AG08396 (cell line): ENCODE measurements at places on chromosomes 11 and 22.

- no peak for DNase-seq
These were observed 85.6 kb downstream of the CACNG2 start for GRCh38 chr22:36617694-36618522.

DNA sequence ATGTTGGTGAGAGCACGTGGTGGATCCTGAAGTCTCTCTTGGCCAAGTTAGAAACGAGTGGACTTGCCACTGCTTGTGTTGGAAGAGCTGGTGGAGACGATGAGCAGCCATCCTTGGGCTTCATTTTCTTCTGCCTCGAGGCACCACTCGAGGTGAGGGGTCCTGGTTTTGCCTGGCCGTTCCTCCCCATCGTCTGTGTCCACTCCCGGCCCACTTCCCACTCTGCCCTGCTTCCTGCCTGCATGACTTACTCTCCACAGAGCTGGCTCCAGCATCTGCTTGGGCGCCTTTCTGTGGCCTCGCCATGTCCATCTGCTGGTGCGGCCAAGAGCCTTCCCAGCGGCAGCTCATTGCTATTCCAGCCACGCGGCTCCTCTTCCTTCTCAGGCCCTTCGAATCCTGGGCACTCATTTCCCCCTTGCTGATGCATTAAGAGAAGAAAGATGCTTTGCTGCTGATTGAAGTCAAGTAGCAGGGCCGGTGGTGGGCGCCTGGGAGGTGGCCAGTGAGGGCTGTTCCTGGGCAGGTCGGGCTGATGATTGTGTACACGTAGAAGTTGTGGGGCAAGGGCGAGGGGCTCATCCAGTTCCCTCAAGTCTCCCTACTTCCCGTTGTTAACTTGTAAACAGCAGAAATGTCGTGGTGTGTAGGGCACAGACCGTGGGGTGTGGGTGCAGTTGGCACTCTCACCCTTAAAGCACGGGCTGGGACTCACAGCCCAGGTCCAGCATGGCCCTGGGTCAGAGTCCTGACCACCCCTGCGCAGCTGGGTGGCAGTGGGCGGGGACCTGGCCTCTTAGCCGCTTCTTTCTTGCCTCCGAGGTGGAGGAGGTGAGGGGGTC, 292.0 kb downstream of the TBC1D22A start:
- no peak for DNase-seq

DNA sequence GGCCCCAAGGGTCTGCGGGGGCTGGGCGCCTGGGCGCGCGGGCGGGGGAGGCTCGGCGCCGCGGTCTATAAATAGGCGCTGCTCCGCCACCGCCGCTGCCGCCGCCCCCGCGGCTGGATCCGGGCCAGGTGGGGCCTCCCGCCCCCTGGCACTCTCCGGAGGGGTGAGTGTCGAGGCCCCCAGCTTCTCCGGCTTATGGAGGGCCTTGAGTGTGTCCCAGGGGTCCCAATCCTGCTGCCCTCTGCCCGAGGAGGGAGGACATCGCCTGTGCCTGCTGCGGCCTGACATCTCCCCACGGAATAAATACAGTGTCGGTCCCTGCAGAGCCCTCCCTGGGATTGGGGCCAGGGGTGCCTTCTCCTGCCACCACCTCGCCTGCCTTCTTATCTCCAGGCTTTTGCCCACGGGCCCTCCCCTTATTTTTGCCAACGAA, 4.3 kb upstream of the GP1BB start:
- peak; percentile 45 for DNase-seq

- DNase-seq: no peak
These were observed 692 bp upstream of the MOB2 start for GRCh38 chr11:1487091-1487850.

DNA sequence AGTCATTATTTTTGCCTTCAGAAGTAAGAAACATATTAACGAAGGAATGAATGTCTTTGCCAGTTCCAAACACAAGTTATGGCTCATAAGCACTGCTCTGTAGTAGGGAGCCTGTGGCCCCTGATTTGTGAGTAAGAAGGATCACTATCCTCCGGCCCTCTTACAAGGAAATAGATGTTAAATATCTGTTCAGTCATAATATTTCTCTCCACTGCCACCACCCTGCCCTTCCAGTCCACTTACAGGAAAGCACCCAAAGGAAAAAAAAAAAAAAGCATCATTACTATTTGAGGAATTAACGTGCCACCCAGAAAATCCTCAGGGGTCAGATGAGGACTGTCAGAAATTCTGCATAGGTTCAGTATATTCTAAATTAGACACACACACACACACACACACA, 123.4 kb downstream of the ETS1 start:
- no peak for DNase-seq

GRCh38 chr11:88335284-88335683, 2.3 kb downstream of the CTSC start:
- no peak for DNase-seq

GRCh38 chr11:61779666-61780525, 12.5 kb downstream of the TMEM258 start:
- DNase-seq: peak; percentile 16

GRCh38 chr22:20484948-20485683, 10.5 kb downstream of the KLHL22 start:
- DNase-seq: no peak

- DNase-seq: no peak
These were observed 91.7 kb downstream of the BRD1 start for GRCh38 chr22:49735901-49736421.

- DNase-seq: peak; percentile 45
These were observed at the start of gene APOL3 for GRCh38 chr22:36160499-36160942. Gene APOL3, minus strand, starts transcription at chr22:36160755. Its CDS starts 11,700 bp downstream, at chr22:36149055.

DNA sequence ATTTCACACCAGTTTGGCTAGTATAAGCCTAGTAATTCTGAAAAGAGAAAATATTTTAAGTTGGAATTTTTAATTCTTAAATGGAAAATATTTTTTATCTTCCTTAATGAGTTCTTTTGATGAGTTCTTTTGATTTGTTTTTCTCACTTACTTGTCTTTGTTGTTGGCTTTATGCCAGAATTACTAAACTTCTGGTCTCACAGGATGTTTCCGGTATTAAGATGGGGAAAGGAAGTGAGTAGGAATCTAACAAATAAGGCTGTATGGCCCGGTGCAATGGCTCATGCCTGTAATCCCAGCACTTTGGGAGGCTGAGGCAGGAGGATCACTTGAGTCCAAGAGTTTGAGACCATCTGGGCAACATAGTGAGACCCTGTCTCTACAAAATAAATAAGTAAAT, 106.4 kb downstream of the ARHGAP42 start:
- no peak for DNase-seq

DNA sequence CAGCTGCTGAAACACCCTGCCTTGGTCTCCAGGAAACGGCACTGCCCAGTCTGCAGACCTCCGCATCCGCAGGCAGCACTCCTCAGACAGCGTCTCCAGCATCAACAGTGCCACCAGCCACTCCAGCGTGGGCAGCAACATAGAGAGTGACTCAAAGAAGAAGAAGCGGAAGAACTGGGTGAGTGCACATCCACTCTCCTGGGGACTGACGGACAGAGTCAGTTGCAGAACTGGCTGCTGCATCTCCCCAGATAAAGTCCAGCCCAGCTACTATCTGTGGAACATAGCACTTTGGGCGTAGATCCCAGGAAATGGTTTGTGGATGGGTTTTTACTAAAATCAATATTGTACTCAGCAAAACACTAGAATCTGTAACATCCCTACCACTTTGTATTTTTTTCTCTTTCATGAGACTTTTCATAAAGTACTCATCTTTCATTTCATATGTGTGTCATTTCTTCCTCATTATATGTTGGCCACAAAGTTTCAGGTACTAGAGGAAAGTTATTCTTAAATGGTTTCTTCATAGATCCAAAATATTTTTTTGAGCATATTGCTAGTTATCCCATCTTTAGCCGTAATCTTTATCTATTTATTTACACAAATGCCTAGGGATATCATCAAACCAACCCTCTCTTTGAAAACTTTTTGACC, 80.1 kb downstream of the DBX1 start:
- no peak for DNase-seq

- DNase-seq: no peak
These were observed 22.0 kb upstream of the P2RY6 start for GRCh38 chr11:73249853-73250783.

DNA sequence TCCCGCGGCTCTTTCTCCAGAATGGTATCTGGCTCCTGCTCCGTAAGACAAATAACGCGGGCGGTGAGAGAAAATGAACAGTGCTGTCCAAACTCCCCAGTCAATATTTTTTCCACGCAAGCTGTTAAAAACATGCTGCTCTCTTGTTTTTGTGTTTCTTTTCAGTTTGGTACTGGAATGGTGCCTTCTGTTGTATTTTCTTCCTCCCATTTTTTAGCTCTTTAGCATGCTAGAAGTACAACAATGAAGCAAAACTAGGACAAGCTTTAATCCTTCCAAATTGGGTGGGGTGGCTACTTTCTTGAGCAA, 599 bp upstream of the PPP2R1B start:
- no peak for DNase-seq

DNA sequence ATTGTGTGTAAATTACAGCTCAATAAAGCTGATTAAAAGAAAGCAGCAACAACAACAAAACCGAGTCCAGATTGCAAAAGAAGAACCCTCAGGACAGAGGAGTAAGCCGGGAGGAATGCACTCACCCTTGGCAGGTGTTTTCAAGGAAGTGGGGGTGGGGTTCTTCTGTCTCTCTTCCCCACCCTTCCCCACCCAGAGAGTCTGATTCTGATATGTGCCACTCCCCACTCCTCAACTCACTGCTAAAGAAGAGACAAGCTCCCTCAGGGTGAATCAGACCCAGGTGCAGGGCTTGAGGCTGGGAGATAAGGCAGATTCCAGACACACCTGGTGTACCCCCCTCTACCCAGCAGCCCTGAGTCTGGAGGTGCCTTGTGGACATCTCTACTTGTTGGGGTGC, 38.4 kb upstream of the PHF21A start:
- no peak for DNase-seq

GRCh38 chr22:47374901-47375575, 612.6 kb downstream of the TBC1D22A start:
- DNase-seq: no peak

DNA sequence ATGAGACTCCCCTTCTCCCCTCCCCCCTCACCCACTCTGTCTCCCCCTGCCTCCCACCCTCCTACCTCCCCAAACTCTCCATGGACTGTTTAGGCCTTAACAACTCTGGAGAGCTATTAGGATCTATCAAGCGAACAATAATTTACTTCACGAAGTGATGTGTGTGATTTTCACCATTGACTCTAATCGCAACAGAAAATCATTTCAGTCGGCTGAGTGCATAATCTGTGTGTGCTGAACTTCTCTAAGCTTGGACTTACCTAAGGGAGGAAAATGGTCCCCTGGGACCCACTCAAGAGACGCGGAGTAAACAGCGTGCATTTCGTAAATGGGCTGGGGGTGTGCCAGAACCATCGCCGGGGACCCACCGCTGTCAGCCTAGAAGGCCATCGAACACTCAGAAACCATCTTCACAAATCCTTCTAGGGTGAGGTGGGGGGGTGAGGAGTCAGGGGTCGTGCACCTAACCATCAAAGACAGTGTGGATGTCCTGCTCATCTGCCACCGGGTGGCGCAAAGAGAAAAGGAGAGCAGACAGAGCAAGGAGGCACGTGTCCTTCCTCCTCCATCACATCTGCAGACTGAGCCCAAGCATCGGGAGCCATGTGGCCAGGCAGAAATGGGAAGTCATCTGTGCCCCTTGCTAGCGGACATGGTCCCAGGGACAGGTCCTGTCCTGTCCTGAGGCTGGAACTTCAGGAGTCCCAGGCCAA, 62.1 kb upstream of the NUP50 start:
- DNase-seq: peak; percentile 44

DNA sequence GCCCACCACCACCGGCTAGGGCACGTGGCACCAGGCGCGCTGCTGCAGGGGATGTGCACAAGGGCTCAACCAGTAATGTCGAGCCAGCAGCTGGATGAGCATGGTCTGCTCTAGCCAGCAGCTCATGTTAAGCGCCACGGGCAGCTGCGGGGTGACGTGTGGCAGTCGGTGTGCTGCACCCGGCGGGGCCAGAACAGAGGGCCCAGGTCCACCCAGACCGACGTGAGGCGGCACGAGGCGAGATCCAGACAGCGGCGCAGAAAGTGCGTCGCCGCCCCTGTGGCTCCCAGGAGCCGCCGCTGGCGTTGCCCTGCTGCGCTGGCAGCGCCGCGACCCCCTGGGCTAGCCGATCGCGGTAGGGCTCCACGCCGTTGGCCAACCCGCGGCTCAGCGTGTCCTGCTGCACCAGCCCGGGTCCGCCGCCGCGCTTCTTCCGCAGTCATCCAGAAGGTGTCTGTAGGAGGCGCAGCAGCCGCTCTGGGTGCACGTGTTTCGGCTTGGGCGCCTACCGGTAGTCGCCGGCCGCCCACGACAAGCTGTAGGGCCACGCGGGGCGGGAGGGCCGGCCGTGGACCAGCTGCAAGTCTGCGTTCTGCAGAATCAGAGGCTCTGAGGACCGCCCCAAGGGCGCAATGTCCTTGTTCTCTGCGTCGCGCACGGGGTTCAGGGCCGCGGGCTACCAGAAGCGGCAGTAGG, 4.6 kb upstream of the GALR3 start:
- DNase-seq: peak; percentile 79

- DNase-seq: no peak
These were observed 19.6 kb downstream of the VPS37C start for GRCh38 chr11:61141601-61142028.

DNA sequence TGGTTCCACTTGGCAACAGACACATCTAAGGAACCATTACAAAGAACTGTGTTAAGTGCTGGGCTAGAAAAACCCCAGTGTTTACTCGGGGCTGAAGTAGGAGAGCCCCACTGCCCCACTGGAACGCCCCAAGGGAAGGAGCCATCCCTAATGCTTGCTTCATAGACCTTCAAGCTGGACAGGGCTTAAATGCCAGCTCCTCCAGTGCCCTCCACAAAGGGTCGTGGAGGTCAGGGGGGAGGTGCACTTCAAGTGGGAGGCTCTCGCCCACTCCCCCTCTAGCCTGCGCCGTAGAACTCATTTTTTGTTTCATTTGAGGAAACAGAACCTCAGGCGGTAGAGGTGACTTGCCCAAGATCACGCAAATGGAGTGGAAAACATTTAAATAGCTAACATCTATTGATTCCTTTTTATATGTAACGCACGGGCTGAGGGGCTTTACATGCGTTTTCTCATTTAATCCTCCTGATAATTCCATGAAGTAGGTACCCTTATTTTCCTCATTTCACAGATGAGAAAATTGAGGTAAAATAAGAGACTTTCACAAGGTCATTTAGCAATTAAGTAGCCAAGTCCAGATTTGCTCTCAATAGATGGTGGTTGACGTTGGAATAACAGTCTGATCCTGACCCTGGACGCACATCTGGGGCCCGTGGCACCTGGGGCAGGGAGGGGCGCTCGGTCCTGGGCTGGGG, 545 bp upstream of the ZDHHC13 start:
- DNase-seq: no peak

GRCh38 chr22:24459911-24460310, 32.5 kb downstream of the ADORA2A start:
- no peak for DNase-seq

GRCh38 chr11:66595245-66595904, 2.4 kb downstream of the CCS start:
- DNase-seq: no peak
